ENCODE measurements at places on chromosomes 12 and 14.

DNA sequence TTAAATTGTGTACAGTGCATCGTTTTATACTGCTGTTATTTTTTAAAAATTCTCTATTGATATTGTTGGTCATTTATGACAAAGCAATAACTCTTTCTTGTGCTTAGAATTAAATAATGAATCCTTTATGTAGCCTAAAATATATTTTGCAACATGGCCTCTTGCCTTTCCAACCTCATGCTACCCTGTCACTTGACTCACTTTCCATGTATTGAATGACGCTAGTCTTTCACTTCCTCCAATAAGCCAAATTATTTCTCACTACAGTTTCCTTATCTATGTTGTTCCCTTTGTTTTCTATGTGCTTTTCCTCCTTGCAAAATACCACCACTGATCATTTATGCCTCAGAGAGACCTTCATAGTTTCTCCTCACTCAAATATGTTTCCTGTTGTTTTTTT lies 16.3 kb upstream of the EPYC start:
- no peak for DNase-seq

DNA sequence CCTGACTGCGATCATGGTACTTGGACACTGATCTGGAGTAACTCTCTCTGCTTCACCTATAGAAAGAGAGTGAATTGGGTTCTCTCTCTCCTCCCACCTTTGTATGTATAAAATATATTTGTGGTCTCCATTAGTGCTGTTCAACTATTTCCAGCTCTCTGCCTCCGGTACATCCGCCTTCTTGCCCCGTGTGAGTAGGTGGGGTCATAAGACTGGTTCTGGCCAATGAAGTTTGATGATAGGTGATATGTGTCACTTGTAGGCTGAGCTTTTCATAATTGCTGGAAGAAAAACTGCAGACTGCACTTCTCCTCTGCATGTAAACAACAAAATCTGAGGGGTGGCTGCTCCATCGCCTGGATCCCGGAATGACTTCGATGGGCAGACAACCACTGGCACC lies 210.4 kb downstream of the EXOC5 start:
- no peak for DNase-seq

DNA sequence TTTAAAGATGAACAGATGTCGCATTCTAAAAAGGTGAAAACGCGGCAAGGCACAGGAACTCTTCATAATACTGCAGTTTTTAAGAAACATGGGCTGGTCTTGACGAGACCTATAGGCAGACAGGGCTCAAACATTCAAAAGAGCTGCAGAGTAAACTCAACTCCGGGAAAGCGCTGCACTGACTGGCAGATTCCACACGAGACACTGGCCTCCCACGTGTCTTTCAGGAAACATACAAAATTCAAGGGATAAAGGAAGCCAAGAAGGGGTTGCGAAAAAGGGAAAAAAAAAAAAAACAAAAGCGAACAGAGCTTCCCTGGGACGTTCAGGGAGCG lies 614 bp upstream of the ARF6 start:
- DNase-seq = no peak

- DNase-seq = no peak
These were observed 490 bp downstream of the PRORP start for GRCh38 chr14:35122696-35123387.

GRCh38 chr12:12069821-12070548 lies 754 bp upstream of the BCL2L14 start:
- DNase-seq = no peak

GRCh38 chr12:106303202-106303820 lies 778 bp downstream of the TCP11L2 start:
- DNase-seq = peak; percentile 40
